Caco-2 (cell line): ENCODE measurements at places on chromosomes 1 and 21. TPM values are rescaled to one million over a fixed set of nuclear protein-coding genes. Genes with fewer than 3 reads are reported as not detected.

S100A9 gene
- 0.63 TPM in 1 of 2 replicates, not detected in the other for total RNA-seq

F11R gene
- 182 and 196 TPM in 2 replicates for total RNA-seq

TMEM200B gene
- total RNA-seq = 3.3 TPM in 2 replicates

DIO1 gene
- total RNA-seq = 6.8 and 7.1 TPM in 2 replicates

GJA8 gene
- not detected in 2 replicates for total RNA-seq

ELF3 gene
- total RNA-seq = 116 and 126 TPM in 2 replicates

CA14 gene
- not detected in 2 replicates for total RNA-seq

IGFN1 gene
- 0.23 TPM in 1 of 2 replicates, not detected in the other for total RNA-seq

RSPH1 gene
- total RNA-seq = 0.23 and 0.51 TPM in 2 replicates

CCDC17 gene
- total RNA-seq = 1.9 and 2.4 TPM in 2 replicates

HLCS gene
- 21.8 and 26.2 TPM in 2 replicates for total RNA-seq

NBPF20 gene
- total RNA-seq = 5.2 and 6.3 TPM in 2 replicates

ADAM30 gene
- total RNA-seq = not detected in 2 replicates

RHOU gene
- 17.4 and 18.5 TPM in 2 replicates for total RNA-seq

CLCA2 gene
- 0.07 TPM in 1 of 2 replicates, not detected in the other for total RNA-seq

ZNF697 gene
- total RNA-seq = 2.9 and 3.1 TPM in 2 replicates

EVI5 gene
- total RNA-seq = 31.2 and 32.8 TPM in 2 replicates

KRTAP15-1 gene
- total RNA-seq = not detected in 2 replicates

TNNI3K gene
- total RNA-seq = not detected in 2 replicates

SWT1 gene
- 2.7 and 2.9 TPM in 2 replicates for total RNA-seq

CRYAA gene
- total RNA-seq = not detected in 2 replicates

SELL gene
- not detected in 2 replicates for total RNA-seq

MIS18A gene
- 22.9 and 27.5 TPM in 2 replicates for total RNA-seq

ADAMTS1 gene
- total RNA-seq = not detected in 2 replicates

PTGS2 gene
- 18.4 and 24.2 TPM in 2 replicates for total RNA-seq

CELA2A gene
- total RNA-seq = not detected in 2 replicates

OR2G6 gene
- total RNA-seq = not detected in 2 replicates

CELSR2 gene
- 7.0 and 8.3 TPM in 2 replicates for total RNA-seq

CELA3A gene
- not detected in 2 replicates for total RNA-seq

C4BPB gene
- 93.0 and 99.8 TPM in 2 replicates for total RNA-seq

SH3BGRL3 gene
- 73.4 and 74.3 TPM in 2 replicates for total RNA-seq
